ENCODE measurements at places on chromosomes 6 and 20.

GRCh38 chr6:131394768-131395432, 178.1 kb upstream of the ARG1 start:
- no peak for DNase-seq

GRCh38 chr20:41392871-41393704, 26.5 kb upstream of the EMILIN3 start:
- DNase-seq: no peak

- DNase-seq: no peak
These were observed 3.5 kb upstream of the GRM4 start for GRCh38 chr6:34149452-34149810.

DNA sequence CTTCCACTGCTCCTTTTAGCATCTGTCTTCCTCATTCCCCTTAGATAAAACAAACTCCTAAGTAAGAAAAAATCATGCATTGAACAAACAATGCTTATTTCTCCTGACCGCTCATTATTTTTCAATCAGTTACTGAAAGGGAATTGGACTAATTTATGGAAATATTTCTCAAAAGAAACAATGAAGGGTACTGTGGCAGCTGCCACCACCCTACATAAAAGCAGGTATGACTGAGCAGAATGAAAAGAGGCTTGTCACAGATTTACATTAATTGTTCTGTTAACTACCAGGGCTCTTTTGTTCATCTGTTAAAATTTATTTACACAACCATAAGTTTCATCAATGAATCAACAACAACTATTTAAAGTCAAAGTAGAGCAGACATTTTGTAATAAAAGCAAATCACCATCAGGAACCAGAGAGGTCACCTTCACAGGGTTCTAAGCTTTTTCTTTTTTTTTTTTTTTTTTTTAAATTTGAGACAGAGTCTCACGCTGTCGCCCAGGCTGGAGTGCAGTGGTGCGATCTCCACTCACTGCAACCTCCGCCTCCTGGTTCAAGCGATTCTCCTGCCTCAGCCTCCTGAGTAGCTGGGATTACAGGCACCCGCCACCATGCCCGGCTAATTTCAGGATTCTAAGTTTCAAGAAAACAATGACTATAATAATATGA, 204.0 kb downstream of the PTPRK start:
- no peak for DNase-seq

DNA sequence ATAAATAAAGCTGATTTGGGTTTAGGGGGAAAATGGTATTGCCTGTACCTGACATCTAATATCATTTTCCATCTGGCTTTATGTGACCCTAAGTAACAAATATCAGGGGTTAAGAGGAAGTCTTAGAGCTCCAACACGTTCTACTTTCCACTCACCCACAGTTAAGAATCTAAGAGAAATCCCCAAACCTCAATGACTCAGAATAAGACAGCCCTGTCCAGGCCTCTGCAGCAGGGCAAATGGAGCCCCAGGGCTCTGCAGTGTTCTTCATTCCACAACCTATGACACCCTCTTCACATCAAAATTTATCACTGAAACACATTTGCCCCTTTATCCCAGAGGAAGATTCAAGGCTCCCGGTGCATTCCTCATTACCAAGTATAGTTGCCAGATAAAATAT, 20.3 kb upstream of the TENT5A start:
- DNase-seq: no peak

DNA sequence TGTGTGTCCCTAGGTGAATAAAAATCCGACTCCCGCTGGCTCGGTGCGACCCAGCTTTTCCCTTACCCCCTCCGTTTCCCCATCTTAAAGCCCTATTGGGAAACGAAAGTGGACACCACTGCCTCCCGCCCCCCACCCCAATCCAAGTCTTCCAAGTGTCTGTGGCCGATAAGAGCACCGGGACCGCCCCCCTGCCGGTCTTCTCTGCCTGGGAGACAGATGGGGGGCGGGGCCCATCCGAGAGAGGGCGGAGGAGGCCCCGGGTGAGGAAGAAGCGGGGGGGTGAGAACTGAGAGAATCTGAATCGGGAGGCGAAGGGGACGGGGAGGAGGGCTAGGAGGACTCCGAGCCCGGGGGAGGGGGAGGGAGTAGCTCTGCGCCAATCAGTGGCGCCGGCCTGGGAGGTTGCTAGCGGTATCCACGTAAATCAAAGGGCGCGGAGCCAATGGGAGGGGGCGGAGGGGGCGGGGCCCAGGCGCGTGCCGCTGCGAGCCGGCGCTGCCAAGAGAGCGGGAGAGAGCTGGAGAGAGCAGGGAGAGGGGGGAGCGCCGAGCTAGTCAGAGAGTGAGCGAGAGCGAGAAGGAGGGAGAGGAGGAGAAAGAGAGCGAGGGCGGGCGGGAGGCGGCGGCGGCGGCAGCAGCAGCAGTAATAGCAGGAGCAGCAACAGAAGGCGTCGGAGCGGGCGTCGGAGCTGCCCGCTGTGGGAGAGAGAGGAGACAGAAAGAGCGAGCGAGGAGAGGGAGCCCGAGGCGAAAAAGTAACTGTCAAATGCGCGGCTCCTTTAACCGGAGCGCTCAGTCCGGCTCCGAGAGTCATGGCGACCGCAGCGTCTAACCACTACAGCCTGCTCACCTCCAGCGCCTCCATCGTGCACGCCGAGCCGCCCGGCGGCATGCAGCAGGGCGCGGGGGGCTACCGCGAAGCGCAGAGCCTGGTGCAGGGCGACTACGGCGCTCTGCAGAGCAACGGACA, at the start of gene POU3F2:
Gene POU3F2, plus strand, starts transcription at position 515 of the 972 bp plus-strand sequence. Its CDS starts 300 bp downstream, at position 815.
- peak; percentile 44 for DNase-seq

GRCh38 chr6:150969901-150970300, 104.4 kb downstream of the MTHFD1L start:
- no peak for DNase-seq

- DNase-seq: no peak
These were observed 85.3 kb upstream of the SLC22A23 start for GRCh38 chr6:3542032-3542640.

DNA sequence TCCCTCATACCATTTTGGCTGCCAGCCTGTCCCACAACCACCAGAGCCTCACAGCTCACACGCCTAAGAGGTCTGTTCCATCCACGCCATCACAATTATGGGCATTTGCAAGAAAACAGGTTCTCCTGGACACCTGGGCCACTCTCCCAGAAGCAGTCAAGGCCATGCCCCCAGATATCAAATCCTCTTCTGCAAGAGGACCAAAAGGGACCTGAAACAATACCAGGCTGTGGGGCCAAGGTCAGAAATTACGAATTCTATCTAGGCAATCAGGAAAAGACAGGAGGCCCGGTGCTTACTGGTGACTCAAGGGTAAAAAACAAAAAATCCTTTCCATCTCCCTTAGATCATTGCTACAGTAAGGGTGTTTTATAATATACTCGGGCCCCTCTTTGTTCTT, 69.8 kb downstream of the ZMYND8 start:
- DNase-seq: no peak

- DNase-seq: no peak
These were observed 475.3 kb upstream of the NRSN1 start for GRCh38 chr6:23650676-23651075.

GRCh38 chr6:52136055-52136454, 48.6 kb upstream of the PKHD1 start:
- DNase-seq: no peak

DNA sequence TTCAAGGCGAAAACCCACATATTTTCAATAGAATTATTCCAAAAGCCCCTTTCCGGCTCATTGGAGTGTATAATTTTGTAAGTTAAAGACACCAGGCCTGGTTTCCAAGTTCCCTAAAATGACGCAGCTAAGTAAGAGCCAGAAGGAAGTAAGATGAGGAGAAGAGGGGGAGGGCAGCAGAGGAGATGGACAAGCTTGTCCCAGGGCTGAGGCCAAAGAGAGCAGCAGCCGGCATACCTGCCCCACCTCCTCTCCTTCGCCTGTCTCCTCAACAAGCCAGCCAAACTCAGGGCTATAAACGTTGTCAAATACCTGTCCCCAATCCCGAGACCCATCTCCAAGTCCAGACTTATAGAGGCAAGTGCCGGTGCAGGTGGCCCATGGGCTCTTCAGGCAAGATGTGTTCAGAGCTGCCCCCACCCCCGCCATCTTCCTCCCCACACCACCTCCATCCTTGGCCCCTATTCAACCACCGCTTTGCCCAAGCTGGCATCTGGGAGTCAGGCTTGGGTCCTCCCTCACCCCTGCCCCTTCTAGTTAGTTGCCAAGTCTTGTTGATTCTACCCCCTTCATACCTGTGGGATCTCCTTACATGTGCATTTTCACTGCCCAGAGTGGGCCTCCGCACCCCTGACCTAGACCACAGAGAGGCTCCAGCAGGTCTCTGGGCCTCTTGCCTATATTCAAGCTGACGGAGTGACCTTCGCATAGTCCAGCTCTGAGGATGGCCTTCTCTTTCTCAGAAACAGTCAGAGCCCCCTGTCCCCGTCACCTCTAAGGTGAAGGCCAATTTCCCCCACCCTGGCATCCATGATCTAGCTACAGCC, 75.7 kb upstream of the SIRPA start:
- no peak for DNase-seq

- peak; percentile 93 for DNase-seq
These were observed 5.8 kb upstream of the EEF1E1 start for GRCh38 chr6:8108031-8108660.

- no peak for DNase-seq
These were observed 64.3 kb upstream of the PAK5 start for GRCh38 chr20:9903048-9903655.

DNA sequence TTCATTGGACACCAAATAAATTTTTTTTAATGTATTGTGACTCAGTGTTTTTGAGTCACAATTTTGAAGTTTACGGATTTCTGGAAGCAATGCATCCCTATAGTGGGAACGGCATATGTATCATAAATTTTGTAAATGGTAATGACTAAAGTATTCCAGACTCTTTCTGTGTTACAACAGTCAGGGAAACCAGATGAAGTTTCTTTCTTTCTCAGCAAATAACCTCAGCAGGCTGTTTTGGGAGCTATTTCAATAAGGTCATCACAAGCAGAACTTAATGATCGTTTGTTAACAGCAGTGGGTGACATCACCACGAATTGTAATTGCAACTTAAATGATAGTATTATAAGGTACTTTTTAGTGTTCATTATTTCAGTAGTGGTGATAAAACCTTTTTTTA, 52.0 kb downstream of the HIVEP1 start:
- DNase-seq: no peak

- no peak for DNase-seq
These were observed 103.4 kb upstream of the NEDD9 start for GRCh38 chr6:11335826-11336225.

- DNase-seq: no peak
These were observed 131.0 kb upstream of the IFNGR1 start for GRCh38 chr6:137349856-137350830.

GRCh38 chr20:5848711-5849505, 98.7 kb downstream of the SHLD1 start:
- no peak for DNase-seq

GRCh38 chr20:43448748-43449535, 8.8 kb upstream of the SRSF6 start:
- no peak for DNase-seq

DNA sequence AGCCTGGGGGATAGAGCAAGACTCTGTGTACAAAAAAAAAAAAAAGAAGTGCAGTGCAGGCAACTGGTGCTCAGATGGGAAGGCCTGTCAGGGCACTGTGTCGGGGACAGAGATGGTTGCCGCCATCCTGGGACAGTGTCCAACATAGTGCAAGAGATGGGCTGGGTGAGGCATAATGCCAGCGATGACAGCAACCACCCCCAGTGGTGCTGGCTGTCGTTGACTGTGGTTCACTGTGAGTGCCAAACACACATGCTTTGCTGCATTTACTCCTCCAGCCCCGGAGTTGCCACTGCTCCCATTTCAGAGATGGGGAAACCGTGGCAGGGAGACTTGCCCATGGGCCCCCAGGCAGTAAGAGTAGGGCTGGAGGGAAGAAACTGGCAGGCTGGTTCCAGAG, 5.2 kb upstream of the C20orf203 start:
- no peak for DNase-seq

- no peak for DNase-seq
These were observed 5.6 kb downstream of the PIM1 start for GRCh38 chr6:37175332-37176267.

GRCh38 chr20:33019465-33020277, 11.8 kb upstream of the BPIFB6 start:
- no peak for DNase-seq

- DNase-seq: no peak
These were observed 3.7 kb upstream of the ZSCAN23 start for GRCh38 chr6:28446818-28447511.

Data from non-pigmented ciliary epithelial cell (primary cell).